MG63 (cell line): ENCODE measurements at places on chromosomes 7 and 10. TPM values are rescaled to one million over a fixed set of nuclear protein-coding genes. Genes with fewer than 3 reads are reported as not detected.

Gene LBX1
- 2.0 and 3.0 TPM in 2 replicates for total RNA-seq

Gene MACC1
- total RNA-seq = not detected in 2 replicates

Gene OPN1SW
- not detected in 2 replicates for total RNA-seq

DNA sequence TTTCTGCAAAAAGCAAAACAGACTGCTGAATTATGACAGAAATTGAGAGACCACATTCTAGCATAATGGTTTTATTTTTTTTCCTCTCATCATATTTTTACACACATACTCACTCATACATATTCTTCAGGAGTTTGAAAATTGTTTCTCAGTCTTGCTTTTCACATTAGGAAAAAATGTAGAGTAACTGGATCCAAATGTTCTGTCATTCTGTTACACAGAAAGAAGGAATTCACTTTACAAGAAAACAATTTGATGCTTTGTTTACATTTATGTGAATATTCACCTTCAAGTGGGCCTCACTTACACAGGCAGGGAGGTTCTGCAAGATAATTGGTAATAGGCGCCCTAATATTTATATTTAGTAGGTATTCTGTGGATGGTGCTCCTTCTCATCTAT lies 82.0 kb downstream of the ARL4A start:
- DNase-seq = no peak

DNA sequence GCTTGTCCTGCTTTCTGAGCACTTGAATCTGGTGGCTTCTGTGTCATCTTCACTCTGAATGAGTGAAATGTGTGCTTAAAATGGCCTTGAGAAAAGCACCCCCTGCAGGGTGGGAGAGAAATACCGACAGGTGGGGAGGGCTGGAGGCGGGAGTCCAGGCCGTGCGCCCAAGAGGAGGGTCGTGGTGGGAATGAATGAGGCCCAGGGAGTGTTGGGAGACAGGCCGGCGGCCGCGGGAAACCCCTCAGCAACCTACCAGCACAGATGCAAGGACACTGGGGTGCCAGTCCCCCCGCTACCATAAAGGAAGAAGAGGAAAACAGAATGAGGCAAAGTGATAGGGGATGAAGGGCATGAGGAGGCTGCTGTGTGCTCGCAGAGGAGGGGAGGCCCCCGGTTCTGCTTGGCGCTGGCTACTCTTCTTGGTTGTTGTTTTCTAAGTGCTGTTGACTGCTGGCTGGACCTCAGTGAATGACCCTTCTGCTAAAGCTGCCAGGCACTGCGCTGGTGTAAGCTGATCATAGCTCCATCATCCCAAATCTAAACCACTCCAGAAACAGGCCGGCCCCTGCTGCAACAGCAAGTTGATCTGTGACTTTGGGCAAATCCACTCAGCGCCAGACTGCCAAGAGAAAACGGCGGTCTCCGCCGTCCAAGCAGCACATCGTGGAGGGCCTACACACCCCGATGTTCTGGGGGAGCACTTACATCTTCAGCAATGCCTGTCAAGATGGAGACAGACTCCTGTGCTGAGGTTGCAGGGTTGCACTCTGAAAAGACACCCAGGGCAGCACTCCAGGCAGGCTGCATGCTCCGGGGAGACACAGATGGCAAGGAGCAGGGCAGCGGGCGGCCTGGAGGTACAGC lies 378.5 kb downstream of the DNAJB6 start:
- DNase-seq = no peak

DNA sequence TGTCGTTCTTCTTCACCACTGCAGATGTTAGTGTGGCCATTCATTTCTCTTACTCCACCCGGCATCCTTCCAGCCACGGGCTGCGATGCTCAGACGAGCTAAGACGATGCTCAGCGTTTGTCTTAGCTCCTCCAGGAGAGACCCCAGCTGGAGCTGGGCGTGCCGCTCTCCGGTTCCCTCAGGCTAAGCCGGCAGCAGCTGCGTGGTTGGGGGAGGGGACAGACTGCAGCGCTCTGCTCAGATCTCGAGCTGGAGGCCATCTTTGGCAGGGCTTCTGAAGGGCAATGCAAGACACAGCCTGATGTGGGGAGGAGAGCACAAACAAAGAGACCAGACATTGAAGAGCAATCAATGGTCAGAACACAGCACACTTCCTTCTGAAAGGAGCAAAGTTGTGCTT lies 4.8 kb downstream of the INA start:
- no peak for DNase-seq

DNA sequence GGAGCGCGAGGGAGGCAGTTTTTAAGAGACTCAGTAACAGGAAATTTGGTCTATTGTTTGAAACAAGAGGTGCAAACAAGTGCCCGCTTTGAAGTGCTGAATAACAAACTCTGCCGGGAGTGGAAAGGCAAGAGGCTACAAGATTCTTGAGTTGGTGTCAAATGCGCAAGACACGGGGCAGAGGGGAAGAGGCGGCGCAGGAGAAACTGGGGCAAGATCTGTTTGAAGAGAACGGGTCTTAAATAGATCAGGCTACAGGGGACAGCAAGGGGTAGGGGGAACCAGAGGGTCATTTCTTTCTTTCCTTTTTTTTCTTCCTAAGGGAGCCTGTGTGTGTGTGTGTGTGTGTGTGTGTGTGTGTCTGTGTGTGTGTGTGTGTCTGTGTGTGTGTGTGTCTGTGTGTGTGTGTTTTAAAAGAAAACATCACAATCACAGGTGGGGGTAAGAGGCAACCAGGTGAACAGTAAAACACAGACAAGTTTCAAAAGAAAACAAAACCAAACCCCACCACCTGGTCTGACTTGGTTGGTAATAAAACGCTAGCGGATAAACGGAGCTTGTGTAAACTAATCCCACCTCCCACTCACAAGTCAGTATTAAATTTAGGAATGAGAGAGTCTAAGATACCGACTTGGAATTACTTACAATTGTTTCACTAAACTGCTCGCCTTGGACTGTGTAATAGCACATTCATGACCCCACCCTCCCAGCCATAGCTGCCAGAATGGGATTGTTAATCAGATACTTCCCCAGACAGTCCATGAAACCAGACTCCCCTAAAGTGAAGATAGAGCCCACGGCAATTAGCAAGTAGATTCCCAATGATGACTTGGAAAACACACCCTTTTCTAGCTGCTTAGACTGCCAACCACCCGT lies 13.1 kb upstream of the CUX1 start:
- no peak for DNase-seq

DNA sequence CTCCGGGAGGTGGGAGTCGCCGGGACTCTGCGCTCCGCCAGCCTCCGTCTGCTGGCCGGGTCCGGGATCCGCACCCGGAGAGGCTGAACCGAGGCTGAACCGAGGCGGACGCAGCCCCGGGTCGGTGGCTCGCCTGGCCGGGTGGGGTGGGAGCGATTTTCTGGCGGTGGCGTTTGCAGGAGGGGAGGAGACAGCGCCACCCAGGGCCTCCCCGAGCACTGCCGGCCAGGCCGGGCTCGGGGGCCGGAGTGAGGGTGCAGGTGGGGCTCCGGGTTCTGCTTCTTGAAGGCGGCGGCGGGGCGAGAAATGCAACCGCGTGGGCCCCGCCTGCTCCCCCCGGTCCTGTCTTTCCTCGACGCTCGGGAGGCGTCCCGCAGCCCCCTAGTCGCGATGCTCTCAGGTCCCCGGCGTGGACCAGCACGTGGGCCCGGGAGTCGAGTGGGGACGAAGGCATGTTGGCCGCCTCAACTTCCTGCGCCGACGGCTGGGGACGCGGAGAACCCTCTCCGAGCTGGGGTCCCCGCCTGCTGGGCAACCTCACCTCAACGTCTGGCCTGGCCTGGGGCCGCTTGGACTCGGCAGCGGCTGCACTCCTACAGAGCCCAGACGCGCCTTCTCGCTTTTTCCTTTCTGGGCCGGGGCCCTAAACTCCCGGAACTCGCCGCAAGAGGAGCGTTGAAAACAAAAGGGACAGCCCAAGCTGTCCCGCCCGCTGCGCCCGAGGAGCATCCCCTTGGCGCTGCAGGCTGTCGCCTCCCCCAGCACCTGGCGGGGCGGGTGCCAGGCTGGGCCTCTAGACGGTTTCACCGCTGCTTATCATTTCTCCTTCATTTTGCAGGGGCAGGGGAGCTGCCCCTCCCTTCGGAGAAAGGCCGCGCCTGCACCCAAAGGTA lies 25.2 kb upstream of the VAX1 start:
- peak; percentile 26 for DNase-seq

GRCh38 chr10:88668465-88668864 lies 4.2 kb downstream of the LIPF start:
- DNase-seq = no peak

DNA sequence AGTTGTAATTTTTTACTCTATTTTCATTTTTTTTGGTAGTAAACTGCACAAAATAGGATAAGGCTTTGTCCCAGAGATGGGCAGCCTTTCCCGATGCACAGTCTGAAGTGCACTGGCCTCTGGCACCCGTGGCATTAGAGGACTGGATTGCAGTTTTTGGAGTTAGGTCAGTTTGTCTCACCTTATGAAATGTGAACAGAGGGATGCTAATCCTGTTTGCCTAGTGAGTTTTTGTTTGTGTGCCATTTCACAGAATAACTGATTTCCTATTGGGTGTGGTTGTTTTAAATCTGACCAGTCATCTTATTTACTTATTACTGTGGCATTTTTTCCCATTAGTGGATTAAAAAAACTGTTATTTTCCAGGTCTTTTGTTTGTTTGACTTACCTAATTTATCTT lies 109.5 kb upstream of the GATA3 start:
- no peak for DNase-seq

DNA sequence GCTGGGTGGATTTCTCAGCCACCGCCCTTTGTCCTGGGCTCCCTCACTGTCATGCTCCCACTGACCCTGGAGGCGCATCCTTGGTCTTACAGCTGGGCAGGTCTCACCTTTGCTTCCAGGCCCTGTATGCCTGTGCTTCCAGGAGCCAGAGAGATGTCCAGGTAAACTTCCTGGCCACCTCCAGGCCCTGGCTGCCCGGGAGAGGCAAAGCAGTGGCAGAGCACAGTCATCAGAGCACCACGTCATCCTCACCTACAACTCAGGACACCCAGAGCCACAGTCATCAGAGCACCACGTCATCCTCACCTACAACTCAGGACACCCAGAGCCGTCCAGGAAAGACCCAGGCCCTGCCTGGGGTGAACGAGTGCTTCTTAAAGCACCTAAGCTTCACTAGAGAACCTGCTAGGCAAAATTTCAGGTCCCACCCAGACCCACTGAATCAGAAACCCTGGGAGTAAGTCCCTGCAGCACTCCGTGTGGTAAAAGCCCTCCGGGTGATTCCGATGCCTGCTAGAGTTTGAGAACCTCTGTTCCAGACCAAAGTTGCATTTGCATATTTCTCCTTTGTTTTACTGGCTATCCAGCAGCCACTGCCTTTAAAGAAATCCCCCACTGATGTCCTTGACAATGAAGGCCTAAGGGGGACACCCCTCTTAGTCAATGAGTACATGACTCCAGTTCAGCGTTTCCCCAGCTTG lies 62.3 kb downstream of the DLG5 start:
- DNase-seq = no peak

GRCh38 chr7:82594665-82595064 lies 151.1 kb upstream of the CACNA2D1 start:
- no peak for DNase-seq

DNA sequence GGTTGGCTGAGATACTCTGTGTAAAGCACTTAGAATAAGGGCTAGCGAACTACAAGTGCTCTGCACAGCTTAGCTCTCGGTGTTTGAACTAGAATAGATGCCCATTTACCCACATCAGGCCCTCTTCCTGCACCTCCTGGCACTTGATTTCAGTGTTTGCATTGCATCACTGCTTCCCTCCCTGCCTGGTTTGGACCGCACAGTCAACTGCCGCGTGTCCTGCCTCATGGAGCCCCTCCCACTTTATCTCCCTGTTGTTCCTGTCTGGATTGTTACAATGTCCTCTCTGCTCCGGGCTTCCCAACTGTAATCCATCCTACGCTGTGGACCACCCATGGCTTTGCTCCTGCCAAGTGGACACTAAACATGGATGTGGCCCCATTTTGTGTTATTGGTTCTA lies 2.3 kb downstream of the FAM107B start:
- DNase-seq = no peak

DNA sequence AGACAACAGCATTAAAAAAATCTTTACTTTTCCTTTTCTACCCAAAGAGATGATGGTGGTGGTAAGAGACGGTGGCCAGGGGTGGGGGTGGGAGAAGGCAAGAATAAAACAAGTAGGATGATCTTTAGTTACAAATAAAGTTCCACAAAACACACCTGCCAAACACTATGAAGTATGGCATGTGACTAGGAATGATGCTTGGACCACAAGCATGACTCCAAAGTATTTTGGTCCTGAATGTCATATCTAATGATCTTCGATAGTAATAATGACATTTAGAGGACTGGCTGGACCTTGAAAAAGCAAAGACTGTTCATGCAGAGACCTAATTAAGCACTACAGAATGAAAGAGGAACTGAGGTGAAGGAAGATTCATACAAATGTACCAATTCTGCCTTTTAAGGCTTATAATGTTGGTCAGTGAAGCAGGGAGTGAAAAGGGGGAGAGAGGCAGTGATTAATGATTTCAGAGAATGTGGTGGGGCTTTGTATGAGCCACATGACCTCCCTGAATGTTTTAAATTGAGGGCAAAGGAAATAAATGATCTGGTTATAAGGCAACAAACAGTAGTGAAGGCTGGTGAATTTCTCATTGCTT lies 29.6 kb upstream of the DKK1 start:
- no peak for DNase-seq

GRCh38 chr7:79217468-79217867 lies 236.0 kb downstream of the MAGI2 start:
- DNase-seq = no peak

DNA sequence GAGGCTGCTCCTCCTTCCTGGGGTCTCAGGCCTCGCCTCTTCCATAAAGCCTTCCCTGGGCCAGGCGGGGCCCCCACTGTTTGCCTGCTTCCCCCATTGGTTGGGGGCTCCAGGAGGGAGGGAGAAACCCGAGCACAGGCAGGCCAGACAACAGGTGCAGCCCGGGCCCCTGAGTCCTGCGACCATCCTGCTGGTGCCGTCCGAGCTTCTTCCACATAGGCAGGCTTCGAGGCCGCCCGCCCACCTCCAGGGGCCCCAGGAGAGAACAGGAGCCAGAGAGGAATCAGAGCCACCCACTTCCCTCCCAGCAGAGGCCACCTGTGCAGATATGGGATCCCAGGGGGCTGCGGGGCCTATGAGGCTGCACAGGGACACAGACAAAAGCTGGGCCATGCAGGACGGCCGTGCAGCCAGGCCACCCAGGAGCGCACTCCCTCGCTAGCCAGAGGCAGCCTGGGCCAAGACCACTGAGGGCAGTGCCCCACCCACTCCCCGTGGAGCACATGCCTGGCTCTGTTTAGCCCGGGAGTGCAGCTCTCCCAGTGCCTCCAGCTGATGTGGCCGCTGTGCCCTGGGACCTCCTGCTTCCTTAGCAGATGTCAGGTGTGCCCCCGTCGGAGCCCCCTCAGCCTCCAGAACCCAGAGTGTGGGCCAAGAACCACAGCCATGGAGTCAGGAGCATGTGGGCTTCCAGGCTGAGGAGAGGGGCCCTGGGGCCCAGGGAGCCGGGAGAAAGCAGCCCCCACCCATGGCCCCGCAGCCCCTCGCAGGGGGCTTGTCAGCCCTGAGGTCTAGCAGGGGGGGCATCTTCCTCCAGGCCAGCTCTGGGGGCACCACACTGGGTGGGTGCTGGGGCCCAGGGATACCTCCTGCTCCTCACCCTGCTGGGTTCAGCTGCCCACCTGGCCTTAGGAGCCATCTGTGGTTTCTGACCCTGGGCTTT lies 59.9 kb upstream of the INPP5A start:
- DNase-seq = no peak

GRCh38 chr10:122098924-122099323 lies 110.0 kb downstream of the TACC2 start:
- DNase-seq = peak; percentile 88

- DNase-seq = no peak
These were observed 635.3 kb downstream of the INHBA start for GRCh38 chr7:41067576-41067975.

- DNase-seq = no peak
These were observed 58.6 kb upstream of the RELN start for GRCh38 chr7:104048055-104048454.
